Forelimb muscle (tissue), 1 donor: ENCODE measurements at places on chromosomes 2 and 18. TPM values are rescaled to one million over a fixed set of nuclear protein-coding genes. Genes with fewer than 3 reads are reported as not detected.

ZNF892 gene
- 2.0 TPM for polyA plus RNA-seq

GRCh38 chr2:176127774-176128072, 1.8 kb upstream of the HOXD8 start:
- no peak for DNase-seq

DNA sequence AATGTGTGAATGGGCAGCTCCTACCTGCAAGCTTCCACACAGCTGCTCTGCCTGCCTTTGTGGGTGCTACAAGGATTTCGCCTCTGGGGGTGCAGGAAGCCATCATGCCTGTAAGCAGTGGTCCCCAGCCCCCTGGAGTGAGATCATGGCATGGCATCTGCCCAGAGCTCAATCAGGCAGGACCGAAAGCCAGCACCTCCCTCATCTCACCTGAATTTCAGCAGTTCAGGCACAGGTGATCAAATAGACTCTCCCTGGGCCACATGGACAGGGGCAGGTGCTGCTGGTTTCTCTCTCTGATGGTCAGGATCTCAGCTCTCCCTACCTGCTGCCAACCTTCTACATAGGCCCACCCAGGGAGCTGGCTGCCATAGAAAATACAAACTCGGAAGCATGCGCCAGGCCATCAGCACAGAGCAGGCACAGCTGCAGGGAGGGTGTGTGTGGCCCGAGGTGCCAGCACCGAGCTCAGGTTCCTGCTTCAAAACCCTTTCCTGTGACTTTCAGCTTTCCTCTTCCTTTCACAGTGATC, 133.2 kb upstream of the ID2 start:
- DNase-seq: no peak

GRCh38 chr18:11043694-11044093, 105.7 kb downstream of the PIEZO2 start:
- no peak for DNase-seq

DNA sequence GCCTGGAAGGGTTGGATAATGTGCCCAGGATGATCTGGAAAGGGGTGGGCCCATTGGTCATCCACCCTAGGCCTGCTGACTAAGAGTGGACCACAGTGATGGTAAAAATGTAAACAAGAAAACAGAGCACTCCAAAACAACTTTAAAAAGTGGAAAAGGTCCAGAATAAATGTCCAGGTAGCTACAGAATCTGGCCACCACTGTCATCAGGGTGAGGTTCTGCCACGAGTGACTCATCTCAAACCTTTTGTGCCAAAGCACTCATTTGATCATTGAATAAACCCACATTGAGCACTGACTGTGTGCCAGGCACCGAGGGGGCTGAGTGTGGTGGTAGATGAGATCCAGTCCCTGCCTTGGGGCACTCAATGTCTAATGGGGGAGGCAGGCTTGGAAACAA, 64.9 kb downstream of the EMX1 start:
- no peak for DNase-seq

IL36B gene
- polyA plus RNA-seq: not detected

POTEC gene
- polyA plus RNA-seq: not detected

DNA sequence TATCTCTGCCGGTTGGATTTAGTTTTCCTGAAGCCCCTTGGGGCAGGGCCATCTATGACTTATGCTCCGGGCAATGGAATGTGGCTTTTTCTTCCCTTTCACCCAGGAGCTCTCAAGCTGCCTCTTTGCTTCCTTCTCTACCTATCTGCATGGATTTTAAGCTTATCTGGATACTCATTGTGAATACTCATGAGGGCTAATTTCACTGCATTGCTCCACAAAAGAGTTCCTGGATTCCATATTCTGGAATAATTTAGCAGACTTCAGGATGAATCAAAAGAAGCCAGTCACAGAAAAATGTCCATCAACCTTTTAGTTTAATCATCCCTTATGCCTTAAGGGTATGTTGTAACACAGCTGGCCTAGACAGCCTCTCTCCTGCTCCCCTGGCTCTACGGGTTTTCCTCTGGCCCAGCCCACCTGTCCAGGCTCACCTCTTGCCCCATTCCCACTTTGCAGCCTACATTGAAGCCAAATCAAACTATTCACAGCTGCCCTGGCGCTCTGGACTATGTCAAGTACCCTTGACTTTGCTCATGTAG, 122.8 kb upstream of the RMDN2 start:
- DNase-seq: no peak

DNA sequence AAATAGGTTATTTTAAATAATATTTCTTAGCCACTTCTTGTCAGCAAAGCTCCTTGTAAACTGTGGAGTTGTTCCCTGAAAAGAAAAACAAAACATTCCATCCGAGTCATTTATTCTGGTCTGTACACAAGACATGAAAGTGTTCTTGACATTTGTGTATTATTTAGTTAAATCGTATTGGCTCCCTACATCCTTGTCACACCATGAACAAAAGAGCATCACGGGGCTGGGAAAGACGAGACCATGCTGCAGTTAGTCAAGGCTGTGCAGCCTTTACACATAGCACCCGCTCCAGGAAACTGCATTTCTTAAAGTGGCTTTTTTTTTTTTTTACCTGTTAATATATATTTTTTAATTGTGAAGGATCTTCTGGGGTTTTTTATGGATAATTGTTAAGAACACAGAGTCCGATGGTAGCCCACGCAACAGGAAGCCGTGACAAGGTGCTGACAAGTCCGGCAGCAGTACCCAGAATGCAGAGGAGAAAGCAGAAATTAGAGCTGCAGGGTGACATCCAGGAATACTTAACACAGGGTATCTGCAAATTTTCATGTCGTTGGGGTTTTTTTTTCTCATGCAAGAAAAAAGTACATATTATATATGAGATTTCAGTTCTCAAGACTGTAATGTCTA, 588.4 kb downstream of the ARHGAP15 start:
- no peak for DNase-seq

PLB1 gene
- polyA plus RNA-seq: 2.0 TPM

- no peak for DNase-seq
Measured at GRCh38 chr2:160043265-160043664, 19.1 kb downstream of the PLA2R1 start.

CHMP3 gene
- 141 TPM for polyA plus RNA-seq

- no peak for DNase-seq
Measured at GRCh38 chr2:154696810-154697417, 1.6 kb upstream of the KCNJ3 start.

- DNase-seq: no peak
Measured at GRCh38 chr18:63259567-63260379, 59.8 kb downstream of the BCL2 start.

DNA sequence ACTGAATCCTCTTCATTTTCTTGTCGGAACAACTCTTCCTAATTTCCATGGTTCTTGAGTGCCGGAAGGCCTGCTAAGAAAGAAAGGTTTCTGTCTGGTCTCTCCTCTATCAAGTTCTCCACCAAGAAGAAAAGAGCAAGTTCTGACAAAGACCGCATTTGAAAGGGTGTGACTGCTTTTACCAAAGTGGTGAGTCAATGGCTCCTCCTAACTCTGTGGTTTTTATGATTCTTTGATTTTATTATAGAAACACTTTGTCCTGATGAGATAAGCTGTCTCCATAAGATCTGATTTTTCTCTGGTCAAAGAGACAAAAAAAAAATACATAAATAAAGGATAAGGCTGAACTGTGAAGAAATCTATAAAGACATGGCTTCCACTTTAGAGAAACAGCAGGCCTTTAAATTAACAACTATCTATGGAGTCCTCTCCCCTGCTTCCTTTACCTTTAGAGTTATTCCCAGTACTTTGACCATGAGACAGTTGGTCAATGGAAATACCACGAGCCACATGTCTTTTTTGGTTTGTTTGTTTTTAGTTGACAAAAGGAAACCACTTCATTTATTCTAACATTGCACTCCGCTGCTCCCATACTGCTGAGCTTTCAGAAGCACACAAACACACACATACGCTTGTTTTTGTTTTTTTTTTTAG, 67.7 kb downstream of the REL start:
- no peak for DNase-seq

GRCh38 chr18:68944330-68944729, 146.4 kb downstream of the CCDC102B start:
- no peak for DNase-seq

- DNase-seq: no peak
Measured at GRCh38 chr18:34795070-34795732, 85.1 kb downstream of the DTNA start.

DNA sequence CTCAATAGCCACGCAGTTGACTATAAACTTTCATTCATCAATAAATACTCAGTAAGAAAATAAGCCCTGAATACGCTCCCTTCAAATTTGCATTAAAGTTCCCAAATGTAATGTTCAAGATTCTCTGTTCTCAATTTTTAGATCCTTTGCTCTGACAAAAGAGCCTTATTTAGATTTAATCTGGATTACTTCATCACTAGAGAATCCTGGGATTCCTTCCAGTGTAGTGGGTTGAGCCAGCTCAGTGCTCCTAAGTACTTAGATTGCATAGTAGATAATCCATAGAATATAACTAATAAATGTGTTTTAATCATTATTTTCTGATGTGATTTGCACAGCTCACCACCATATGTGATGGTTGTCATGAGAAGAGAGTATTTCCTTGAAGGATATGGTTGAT, 1286.2 kb downstream of the SUCLG1 start:
- DNase-seq: no peak

CDH19 gene
- 1.3 TPM for polyA plus RNA-seq

- DNase-seq: no peak
Measured at GRCh38 chr2:19963386-19963785, 26.5 kb downstream of the WDR35 start.
